ENCODE measurements at places on chromosomes 2 and 18.

DNA sequence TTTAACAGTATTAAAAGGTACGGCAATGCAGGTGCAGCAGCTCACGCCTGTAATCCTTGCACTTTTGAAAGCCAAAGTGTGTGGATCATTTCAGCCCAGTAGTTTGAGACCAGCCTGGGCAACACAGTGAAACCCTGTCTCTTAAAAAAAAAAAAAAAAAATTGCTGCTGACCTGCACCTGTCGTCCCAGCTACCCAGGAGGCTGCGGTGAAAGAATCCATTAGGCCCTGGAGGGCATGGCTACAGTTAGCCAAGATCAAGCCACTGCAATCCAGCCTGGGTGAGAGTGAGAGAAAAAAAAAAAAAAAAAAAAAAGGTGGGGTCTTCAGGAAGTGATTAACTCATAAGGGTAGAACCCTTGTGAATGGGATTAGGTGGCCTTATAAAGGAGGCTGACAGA lies 12.8 kb downstream of the CUL3 start:
- H3K27ac ChIP-seq: no peak overlapping the region
- H3K4me3 ChIP-seq: no peak overlapping the region
- DNase-seq: no peak
- no peaks in the 10 kb centered on the region for H3K27me3 ChIP-seq

- DNase-seq: peak; percentile 74
- H3K27me3 ChIP-seq: no peaks in the 10 kb centered on the region
- H3K4me1 ChIP-seq: peaks cover 14% of the 10 kb centered on the region
- no peak overlapping the region for H3K4me3 ChIP-seq
Observed at GRCh38 chr2:240905176-240905781, 857 bp upstream of the CROCC2 start.

- H3K27ac ChIP-seq: no peak overlapping the region
- no peaks in the 10 kb centered on the region for H3K36me3 ChIP-seq
- no peak for DNase-seq
- no peak overlapping the region for H3K4me3 ChIP-seq
- no peaks in the 10 kb centered on the region for H3K4me1 ChIP-seq
Observed at GRCh38 chr2:205496370-205496769, 185.9 kb upstream of the NRP2 start.

DNA sequence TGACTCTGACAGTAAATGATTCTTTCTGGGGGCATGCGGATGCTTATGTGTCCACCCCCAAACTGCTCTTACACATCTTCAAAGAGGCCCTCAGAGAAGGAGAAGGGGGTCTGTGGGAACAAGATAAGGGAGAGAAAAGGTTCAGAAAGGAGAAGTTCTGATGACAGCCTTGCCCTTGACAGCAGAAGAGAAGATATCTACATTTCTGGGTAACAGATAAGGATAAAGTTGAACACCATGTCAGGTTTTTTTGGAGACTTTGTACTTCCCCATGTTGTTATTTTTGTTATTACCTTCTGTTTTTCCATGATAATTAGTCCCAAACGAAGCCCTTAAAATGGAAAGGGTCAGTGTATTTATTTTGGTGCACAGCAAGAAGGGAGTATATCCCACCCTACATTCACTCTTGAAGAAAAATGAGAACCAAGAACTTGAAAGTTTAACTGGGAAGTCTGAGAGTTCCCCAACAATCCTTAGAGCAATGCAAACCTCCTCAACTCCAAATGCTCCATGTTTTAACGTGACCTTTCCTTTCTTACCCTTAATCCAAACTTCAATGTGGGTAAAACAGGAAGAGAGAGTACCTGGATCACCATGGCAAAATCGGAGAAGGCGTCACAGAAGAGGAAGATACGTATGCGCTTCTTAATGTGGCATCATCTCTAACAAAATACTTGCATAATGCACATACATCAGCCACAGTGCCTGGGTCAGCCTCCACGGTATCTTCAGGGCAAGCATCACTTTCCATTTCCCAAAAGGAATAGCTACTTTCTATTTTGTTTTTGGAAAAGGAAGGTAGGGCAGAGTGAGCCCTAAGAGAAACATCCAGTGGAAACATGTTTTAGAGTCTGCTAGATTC lies 264.6 kb upstream of the STON1 start:
- no peak overlapping the region for H3K27ac ChIP-seq
- H3K4me1 ChIP-seq: no peaks in the 10 kb centered on the region
- H3K27me3 ChIP-seq: no peaks in the 10 kb centered on the region
- no peak overlapping the region for H3K4me3 ChIP-seq
- DNase-seq: no peak
- H3K36me3 ChIP-seq: no peaks in the 10 kb centered on the region

GRCh38 chr2:88350331-88351248 lies 101.9 kb downstream of the FOXI3 start:
- no peaks in the 10 kb centered on the region for H3K36me3 ChIP-seq
- peak; percentile 67 for DNase-seq
- no peak overlapping the region for H3K27ac ChIP-seq
- H3K27me3 ChIP-seq: no peaks in the 10 kb centered on the region
- no peaks in the 10 kb centered on the region for H3K4me1 ChIP-seq

DNA sequence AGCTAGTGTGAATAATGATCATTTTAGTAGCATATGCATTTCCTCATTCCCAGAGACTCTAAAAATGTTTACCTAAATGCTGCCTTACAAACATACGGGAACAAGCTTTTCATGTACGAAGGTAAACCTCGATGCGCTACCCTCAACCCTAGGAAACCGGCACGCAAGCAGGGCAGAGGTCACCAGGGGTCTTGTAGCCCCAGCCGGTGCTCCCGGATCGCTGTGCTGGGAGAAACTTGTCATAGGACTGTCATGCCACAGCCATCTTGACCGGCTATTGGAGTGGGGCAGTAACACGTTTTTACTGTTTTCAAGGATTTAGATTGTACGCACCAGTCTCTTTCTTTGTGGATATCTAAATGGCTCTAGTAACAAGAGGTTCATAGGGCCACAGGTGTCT lies 34.8 kb upstream of the NFATC1 start:
- H3K27ac ChIP-seq: no peak overlapping the region
- no peak for DNase-seq
- no peak overlapping the region for H3K4me3 ChIP-seq

- H3K27me3 ChIP-seq: no peaks in the 10 kb centered on the region
- H3K36me3 ChIP-seq: no peaks in the 10 kb centered on the region
- H3K4me3 ChIP-seq: no peak overlapping the region
Observed at GRCh38 chr2:204258890-204259289, 286.4 kb upstream of the PARD3B start.

DNA sequence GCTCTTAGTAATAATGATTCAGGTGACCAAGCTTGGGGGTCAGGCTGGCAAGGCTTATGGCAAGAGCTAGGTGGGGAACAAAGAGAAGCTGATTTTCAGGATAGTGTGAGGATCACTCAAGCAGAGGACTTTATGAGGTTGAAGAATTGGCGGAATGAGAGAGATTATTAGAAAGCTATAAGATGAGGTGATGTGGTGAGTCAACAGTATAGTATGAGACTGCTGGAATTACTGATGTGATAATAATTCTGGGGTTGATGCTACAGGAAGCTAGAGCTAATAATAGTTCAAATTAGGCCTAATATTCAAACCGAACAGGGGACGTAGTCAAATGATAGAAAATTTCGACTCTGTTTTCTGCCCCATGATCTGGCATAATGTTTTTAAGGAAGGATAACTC lies 2115.3 kb upstream of the PIK3C3 start:
- peaks cover 17% of the 10 kb centered on the region for H3K4me1 ChIP-seq
- H3K27me3 ChIP-seq: no peaks in the 10 kb centered on the region
- no peaks in the 10 kb centered on the region for H3K36me3 ChIP-seq
- H3K27ac ChIP-seq: no peak overlapping the region
- no peak overlapping the region for H3K4me3 ChIP-seq

- H3K27ac ChIP-seq: no peak overlapping the region
- peak; percentile 17 for DNase-seq
- no peaks in the 10 kb centered on the region for H3K27me3 ChIP-seq
- no peaks in the 10 kb centered on the region for H3K36me3 ChIP-seq
- H3K4me3 ChIP-seq: no peak overlapping the region
- H3K4me1 ChIP-seq: no peaks in the 10 kb centered on the region
Observed at GRCh38 chr2:58633613-58634365, 392.7 kb upstream of the FANCL start.

- peaks cover 30% of the 10 kb centered on the region for H3K36me3 ChIP-seq
- H3K27ac ChIP-seq: no peak overlapping the region
- no peaks in the 10 kb centered on the region for H3K27me3 ChIP-seq
- no peak for DNase-seq
- H3K4me1 ChIP-seq: peaks cover 20% of the 10 kb centered on the region
- H3K4me3 ChIP-seq: no peak overlapping the region
Observed at GRCh38 chr18:46892842-46893241, 24.5 kb downstream of the PIAS2 start.

DNA sequence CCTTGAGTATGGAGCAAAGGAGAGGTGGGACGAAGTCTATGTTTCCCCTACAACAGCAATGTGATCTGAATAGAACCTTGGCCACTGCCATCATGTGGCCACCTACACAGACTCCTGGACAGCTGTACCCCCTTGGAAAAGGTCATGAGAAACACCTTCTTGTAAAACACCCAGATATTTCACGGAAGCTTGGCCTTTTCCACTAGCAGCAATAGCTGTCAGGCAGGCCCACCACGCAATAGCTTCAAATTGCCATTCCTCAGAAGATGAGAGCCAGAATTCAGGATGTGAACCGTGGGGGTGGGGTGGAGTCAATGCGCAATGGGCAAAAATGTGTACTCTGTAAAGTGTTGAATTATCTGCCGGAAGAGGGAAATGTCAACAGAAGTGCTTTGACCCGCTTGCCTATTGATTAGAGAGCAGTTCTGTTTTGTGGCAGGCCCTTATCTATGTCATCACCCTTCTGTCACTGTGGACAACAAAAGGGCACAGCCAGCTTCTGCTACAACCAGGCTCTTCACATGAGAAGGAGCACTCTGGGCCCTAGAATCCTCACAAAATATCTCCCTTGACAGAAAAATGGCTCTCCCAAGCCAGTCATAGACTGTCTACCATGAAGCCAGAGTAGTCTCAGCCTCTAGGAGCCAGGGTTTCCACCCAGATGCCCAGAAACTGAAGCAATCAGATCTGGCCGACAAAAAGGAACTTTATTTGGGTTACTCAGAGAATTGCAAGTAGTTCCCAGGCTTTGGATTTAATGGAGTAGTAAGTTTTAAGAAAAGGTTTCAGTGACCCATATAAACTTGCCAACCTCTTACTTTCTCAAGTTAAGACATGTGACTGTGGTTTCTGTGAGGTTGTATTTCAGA lies 9.5 kb downstream of the INPP1 start:
- H3K36me3 ChIP-seq: no peaks in the 10 kb centered on the region
- DNase-seq: no peak

DNA sequence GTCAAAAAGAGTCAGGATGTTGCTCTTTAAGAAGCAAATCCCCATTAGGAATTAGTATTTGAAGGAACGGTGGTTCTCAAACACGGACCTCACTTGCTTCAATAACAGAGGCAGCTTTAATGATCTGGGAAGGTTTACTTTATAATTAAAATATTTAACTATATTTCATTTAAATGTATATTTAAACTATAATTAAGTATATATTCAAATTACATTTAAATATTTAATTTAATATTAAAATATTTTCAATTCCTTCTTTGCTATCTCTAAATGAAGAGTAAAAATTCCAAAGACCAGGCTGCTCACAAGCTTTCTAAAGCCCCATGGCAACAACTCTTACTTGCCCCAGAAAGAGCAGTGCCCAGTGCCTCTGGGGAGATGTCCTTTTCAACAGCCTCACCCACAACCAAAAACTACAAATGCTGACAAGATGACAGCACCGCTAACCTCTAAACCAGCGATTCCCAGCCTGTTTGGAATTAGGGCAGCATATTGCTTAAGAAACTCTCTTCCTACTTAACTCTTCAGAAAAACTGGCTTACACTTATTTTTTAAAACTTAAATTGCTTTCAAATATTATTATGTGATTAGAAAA lies 62.9 kb upstream of the POU3F3 start:
- H3K27me3 ChIP-seq: no peaks in the 10 kb centered on the region
- H3K36me3 ChIP-seq: no peaks in the 10 kb centered on the region
- H3K27ac ChIP-seq: no peak overlapping the region
- H3K4me3 ChIP-seq: no peak overlapping the region
- no peaks in the 10 kb centered on the region for H3K4me1 ChIP-seq

DNA sequence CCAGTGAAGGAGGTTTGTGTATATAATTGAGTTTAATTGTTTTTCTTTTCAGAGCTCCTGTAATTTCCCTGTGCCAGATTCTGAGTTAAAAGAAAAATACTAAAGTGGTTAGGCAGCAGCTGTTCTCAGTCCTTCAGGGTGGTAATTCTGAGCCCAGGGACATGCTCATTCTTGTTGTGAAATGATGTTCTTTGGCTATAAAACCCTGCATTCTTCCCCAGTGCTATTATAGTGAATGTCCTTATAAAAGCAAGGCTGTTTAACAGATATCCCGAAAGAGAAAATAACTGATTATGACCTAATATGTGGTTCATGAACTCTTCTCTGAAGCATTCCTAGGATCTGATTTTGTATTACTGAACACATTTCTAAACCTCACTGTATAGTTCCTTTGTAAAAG lies 34.0 kb downstream of the ADAM23 start:
- H3K27ac ChIP-seq: no peak overlapping the region
- H3K4me3 ChIP-seq: no peak overlapping the region
- no peaks in the 10 kb centered on the region for H3K4me1 ChIP-seq
- peaks cover 21% of the 10 kb centered on the region for H3K27me3 ChIP-seq
- no peaks in the 10 kb centered on the region for H3K36me3 ChIP-seq

DNA sequence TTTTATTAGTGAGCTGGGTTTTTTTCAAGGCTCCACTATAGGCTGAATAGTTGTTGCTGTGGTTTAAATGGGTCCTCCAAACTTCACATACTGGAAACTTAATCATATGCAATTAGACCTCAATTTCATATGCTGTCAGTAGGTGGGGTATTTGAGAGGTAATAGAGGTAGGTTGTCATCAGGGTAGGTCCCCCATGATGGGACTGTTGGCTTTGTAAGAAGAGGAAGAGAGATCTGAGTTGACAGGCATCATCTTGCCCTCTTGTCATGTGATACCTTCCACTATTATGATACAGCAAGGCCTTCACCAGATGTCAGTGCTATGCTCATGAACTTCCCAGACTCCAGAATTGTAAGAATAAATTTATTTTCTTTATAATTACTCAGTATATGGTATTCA lies 819.4 kb downstream of the LRP1B start:
- H3K36me3 ChIP-seq: no peaks in the 10 kb centered on the region
- no peak for DNase-seq
- no peaks in the 10 kb centered on the region for H3K27me3 ChIP-seq
- H3K4me1 ChIP-seq: no peaks in the 10 kb centered on the region
- H3K27ac ChIP-seq: no peak overlapping the region

- H3K4me1 ChIP-seq: no peaks in the 10 kb centered on the region
- H3K27ac ChIP-seq: no peak within 1 kb of the TSS
- peak within 1 kb of the TSS; percentile 27 for H3K4me3 ChIP-seq
- H3K27me3 ChIP-seq: peaks cover 36% of the 10 kb centered on the region
- no peaks in the 10 kb centered on the region for H3K36me3 ChIP-seq
Observed at GRCh38 chr2:106885971-106886915, at the start of gene ST6GAL2. ST6GAL2 (minus strand) TSS chr2:106886167; CDS start chr2:106843977, 42,190 bp downstream.

GRCh38 chr2:25379535-25379934 lies 37.8 kb upstream of the DNMT3A start:
- DNase-seq: no peak
- H3K27ac ChIP-seq: no peak overlapping the region
- H3K4me1 ChIP-seq: peaks cover 13% of the 10 kb centered on the region
- no peaks in the 10 kb centered on the region for H3K36me3 ChIP-seq
- no peaks in the 10 kb centered on the region for H3K27me3 ChIP-seq

Measured in A673 (cell line).